ENCODE measurements at places on chromosomes 11 and 22.

DNA sequence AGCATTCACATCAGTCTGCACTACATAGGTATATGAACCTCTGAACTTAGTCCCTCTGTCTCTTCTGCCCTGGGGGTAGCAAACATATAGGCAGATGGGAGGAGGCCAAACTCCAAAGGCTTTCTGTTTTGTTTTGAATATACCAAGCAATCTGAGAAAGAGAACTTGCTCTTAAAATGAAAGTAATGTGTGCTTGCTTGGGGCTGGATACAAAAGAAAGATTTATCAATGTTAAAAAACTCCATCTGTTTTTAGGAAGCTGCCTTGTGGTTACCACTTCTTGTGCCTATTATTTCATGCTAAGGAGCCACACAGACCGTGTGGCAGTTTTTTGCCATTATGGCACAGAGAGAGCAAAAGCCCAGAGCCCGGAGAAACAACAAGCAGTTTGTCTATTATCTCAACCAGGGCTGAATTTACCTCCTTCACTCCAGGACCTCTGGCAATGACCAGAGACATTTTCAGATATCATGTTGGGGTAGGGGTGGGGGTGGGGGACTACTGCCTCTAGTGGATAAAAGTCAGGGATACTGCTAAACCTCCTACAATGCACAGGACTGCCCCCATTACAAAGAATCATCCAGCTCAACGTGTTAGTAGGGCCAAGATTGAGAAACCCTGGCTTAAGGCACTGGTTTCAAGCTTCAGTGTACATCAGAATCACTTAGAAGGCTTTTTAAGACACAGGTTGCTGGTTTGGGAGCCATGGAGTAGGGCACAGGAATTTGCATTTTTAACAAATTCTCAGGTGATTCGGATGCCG lies 124.2 kb downstream of the APIP start:
- no peak for DNase-seq

- no peak for DNase-seq
Measured at GRCh38 chr11:126456783-126457542, 101.5 kb downstream of the ST3GAL4 start.

DNA sequence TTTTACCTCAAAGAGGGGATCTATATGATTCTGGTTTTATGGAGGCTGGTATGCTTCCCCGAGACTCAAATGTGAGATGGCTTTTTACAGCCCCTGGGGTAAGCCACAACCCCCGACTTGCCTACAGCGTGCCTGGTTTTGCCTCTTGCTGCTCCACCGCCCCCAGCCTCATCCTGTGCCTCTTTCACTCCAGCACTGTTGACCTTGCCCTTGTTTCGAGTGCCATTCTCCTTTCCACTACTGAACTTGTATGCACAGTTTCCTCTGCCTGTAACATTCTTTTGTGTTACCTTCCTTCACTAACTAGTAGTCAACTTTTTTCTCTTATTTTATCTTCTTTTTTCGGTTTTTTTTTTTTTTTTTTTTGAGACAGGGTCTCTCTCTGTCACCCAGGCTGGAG lies 219.0 kb upstream of the ZBED5 start:
- DNase-seq, result no peak

DNA sequence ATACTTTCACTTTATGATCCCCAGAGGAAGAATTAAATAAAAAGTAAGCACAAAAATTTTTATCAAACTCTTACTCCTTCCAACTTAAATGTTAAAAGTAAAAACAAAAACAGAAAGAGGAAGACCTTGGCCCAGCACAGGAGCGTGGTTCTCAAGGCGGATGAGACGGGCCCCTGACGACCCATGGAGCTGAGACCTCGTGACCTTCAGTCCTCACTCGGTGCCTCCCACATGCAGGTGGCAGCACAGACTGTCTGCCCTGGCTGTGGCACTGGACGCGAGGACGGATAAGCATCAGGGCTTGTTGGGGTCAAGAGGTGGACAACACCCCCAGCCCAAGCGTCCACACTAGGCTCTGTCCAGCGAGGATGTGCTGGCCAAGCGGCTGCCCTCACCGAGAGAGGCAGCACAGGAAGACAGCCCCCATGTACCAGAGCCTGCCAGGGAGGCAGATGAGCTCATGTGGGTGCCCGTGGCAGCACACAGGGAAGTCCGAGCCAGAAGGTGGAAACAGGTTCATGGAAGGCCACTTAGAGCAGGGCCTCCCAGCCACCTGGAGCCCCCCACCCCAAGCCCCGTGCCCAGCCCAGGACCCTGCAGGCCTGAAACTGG lies 1389.8 kb downstream of the TBC1D22A start:
- DNase-seq, result no peak

- no peak for DNase-seq
Measured at GRCh38 chr22:39434243-39434653, 22.6 kb upstream of the MGAT3 start.

DNA sequence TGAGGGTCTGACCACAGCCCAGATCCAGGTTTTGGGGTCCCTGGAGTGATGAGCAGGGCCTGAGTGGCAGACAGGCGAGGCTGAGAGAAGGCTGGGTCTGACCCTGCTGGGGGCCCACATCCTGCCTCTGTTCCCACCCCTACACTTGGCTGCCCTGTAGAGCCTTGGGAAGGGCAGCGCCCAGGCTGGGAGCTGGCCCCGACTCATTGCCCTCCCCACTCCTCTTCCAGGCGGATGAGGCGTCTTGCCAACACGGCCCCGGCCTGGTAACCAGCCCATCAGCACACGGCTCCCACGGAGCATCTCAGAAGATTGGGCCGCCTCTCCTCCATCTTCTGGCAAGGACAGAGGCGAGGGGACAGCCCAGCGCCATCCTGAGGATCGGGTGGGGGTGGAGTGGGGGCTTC lies 4.9 kb downstream of the DERL3 start:
- DNase-seq, result no peak

- DNase-seq, result no peak
Measured at GRCh38 chr11:34037016-34037415, 14.5 kb upstream of the CAPRIN1 start.

- no peak for DNase-seq
Measured at GRCh38 chr11:113286009-113286408, 28.4 kb upstream of the TTC12 start.

GRCh38 chr11:46006418-46007070 lies 84.1 kb downstream of the LARGE2 start:
- peak; percentile 73 for DNase-seq

- DNase-seq, result no peak
Measured at GRCh38 chr11:129596351-129596750, 219.3 kb upstream of the TMEM45B start.

GRCh38 chr11:64216879-64217278 lies 9.1 kb downstream of the TRPT1 start:
- no peak for DNase-seq

GRCh38 chr11:65770951-65771567 lies 9.7 kb downstream of the AP5B1 start:
- no peak for DNase-seq

GRCh38 chr11:46202149-46202548 lies 75.3 kb upstream of the CREB3L1 start:
- no peak for DNase-seq

DNA sequence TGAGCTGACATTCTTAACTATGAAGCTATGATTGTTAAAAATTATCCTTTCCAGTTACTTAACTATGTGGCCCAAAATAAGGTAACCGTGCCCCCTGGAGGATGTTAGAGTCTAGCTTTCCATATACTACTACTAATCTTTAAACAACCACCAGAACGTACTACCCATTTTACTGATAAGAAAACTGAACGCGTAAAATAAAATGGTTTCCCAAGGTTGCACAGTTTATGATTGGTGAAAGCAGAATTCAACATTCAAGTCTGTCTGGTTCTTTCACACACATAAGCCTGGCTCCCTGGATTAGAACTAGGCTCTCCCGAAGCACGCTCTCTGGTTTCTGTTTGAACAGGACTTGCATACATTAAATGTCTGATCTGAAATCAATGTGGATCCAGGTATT lies 437.8 kb upstream of the CCDC90B start:
- DNase-seq, result peak; percentile 19

- DNase-seq, result no peak
Measured at GRCh38 chr22:19667872-19668740, 46.2 kb upstream of the SEPTIN5 start.

GRCh38 chr22:49827853-49828598 lies at the start of gene BRD1:
TSS of gene BRD1 (minus strand) at chr22:49827873. CDS start at chr22:49824317, 3,556 bp downstream.
- DNase-seq, result no peak

DNA sequence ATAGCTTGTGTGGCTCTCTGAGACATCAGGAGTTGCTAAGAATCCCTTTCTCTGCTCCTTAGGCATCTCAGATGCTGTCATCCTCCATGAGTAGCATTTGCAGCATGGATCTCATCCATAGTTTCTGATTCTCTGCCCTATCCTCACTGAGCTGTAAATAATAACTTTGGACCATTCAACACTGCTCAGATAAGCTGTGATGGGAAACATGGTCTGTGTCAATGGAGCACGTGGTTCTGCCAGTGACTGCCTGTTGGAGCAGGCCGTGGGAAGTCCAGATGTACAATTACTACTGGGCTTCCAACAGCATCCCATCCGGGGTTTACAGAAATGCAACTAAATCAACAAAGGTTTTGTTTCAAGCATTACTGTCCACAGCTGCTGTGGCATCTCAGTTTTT lies 160.1 kb downstream of the OR4C45 start:
- no peak for DNase-seq

GRCh38 chr11:63583357-63583677 lies 20.1 kb upstream of the PLAAT2 start:
- DNase-seq, result no peak

DNA sequence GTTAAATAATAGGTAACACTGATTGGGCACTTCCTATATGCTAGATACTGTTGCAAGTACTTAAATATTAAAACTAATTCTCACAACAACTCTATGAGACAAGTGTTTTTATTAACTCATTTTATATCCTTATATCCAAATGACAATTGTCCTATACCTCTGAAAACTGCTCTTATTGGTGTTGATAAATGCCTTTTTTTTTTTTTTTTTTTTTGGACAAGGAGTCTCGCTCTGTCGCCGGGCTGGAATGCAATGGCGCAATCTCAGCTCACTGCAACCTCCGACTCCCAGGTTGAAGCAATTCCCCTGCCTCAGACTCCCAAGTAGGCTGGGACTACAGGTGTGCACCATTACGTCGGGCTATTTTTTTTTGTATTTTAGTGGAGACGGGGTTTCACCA lies 41.6 kb downstream of the MRTFA start:
- DNase-seq, result no peak

GRCh38 chr11:62974848-62975522 lies 9.8 kb downstream of the SLC22A6 start:
- peak; percentile 17 for DNase-seq

GRCh38 chr11:43959321-43959995 lies 17.0 kb downstream of the C11orf96 start:
- no peak for DNase-seq

GRCh38 chr22:37051391-37052385 lies at the start of gene KCTD17:
TSS of gene KCTD17 (plus strand) at chr22:37051742. CDS start at chr22:37051761, 19 bp downstream.
- DNase-seq, result no peak

DNA sequence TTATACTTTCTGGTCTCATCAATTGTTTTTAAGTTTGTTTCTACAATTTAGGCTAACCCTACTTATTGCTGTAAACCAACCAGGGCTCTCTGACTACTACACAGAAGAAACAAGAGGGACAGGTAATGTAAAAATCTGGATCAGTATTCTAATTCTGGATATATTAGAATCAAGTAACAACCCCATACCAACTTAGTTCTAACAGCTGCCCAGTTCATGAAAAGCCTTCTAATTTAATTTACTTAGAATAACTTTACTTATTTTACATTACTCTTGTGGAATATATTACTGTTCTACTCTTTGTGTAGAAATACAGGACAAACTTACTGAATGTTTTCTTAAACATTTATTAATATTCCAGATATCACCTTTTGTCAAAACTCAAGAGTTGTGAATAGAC lies 45.5 kb upstream of the DBX1 start:
- no peak for DNase-seq

- no peak for DNase-seq
Measured at GRCh38 chr11:70358753-70359152, 39.6 kb upstream of the CTTN start.

GRCh38 chr22:47221840-47222615 lies 459.6 kb downstream of the TBC1D22A start:
- no peak for DNase-seq

- DNase-seq, result no peak
Measured at GRCh38 chr22:18103527-18104269, 6.9 kb upstream of the TUBA8 start.

DNA sequence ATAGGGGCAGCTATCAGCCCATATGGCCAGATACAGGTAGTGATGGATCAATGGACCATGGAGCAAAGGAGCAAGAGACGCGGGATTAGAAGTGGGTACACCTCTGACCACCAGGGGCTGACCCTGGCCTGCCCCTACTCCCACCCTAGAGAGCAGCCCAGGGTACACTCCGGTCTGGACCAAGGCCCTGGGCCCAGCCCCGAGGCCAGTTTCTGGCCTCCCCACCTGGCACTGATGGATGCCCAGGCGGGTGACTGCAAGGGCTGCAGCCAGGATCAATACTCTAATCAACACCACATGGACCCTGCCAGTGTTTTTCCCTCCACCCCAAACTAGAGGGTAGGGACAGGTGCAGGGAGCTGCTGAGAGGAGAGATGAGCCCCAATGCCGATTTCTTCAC lies 74.1 kb upstream of the NECTIN1 start:
- DNase-seq, result no peak

- DNase-seq, result peak; percentile 7
Measured at GRCh38 chr11:43681401-43681942, 934 bp downstream of the HSD17B12 start.

GRCh38 chr11:21807350-21807749 lies 385.5 kb upstream of the ANO5 start:
- DNase-seq, result no peak

- DNase-seq, result no peak
Measured at GRCh38 chr22:46224044-46224897, 25.8 kb downstream of the CDPF1 start.

- no peak for DNase-seq
Measured at GRCh38 chr11:59981106-59981770, 17.4 kb downstream of the OOSP4A start.

- DNase-seq, result no peak
Measured at GRCh38 chr11:8359521-8359920, 95.8 kb upstream of the LMO1 start.

DNA sequence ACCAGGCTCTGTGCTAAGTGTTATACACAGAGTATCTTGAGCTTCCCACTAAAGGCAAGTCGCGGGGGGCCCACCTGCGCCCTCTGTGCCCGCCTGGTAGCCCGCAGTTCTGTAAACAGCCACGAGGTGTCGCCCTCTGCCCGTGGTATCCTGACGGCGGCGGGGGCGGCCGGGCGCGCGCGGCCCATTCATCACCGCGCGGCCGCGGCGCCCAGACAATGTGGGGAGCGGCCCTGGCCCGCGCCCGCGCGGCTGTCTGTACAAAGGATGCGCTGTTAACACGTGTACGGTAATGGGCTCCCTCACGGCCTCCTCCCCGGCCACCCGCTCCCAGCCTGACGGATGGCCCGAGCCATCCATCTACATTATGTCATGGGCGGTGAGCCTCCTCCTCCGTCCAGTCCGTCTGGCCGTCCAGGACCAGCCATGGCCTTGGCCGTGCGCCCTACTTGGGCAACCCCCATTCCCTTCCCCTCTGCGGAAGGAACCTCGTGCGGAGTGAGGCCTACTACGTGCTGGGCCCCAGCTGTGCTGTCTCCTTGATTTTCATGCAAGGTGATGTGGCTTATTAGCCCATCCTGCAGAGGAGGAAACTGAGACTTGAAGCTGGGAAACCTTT lies 99.4 kb downstream of the MIAT start:
- DNase-seq, result no peak

GRCh38 chr11:77761491-77761890 lies 59.0 kb downstream of the RSF1 start:
- DNase-seq, result no peak

All from HFF-Myc (cell line).